ENCODE measurements at places on chromosomes 11 and 22. TPM values are rescaled to one million over a fixed set of nuclear protein-coding genes. Genes with fewer than 3 reads are reported as not detected.

The OR51B4 gene
- not detected for polyA plus RNA-seq

DNA sequence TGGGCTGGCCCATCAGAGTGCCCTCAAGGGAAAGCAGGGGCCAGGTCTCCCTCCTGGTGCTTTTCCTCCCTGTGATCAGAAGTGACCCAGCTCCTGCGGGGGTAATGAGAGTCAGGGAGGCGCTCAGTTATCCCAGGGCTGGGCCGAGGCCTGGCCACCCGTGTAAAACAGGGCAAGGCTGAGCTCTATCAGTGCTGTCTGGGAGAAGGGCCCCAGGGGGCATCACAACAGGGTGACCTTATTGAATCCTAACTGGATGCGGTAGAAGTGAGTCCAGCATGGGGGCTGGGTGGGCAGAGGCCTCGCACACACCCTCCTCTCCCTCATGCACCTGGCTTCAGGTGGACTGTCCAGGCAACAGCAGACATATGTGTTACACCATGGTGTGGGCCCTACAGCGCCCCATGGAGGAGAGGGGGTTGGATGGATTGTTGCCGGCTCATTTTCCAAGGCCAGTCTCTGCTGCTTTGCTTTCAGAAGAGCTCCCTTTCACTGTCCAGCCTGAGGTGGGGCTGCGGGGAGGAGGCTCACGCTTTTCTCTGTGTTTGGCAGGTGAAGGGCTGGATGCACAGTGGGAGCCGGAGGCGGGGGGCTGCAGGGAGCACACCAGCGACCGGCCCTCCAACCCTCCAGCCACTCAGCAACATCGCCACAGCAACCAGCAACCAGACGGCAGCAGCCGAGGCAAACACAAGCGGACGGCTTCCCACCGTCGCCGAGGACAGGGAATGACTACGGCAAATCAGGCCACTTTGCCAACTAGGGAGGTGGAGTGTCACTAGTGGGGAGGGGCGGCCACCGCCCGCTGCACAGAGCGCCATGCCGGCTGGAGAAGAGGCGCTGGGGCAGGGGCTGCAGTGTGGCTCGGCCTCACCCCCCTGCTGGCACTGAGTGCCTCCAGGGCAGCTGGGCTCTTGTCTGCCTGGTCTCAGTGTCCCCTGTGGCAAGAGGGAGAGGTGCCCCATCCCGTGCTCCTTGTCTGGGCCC, 24.7 kb downstream of the GNAZ start:
- no peak for DNase-seq

The OR52I2 gene
- polyA plus RNA-seq = not detected

DNA sequence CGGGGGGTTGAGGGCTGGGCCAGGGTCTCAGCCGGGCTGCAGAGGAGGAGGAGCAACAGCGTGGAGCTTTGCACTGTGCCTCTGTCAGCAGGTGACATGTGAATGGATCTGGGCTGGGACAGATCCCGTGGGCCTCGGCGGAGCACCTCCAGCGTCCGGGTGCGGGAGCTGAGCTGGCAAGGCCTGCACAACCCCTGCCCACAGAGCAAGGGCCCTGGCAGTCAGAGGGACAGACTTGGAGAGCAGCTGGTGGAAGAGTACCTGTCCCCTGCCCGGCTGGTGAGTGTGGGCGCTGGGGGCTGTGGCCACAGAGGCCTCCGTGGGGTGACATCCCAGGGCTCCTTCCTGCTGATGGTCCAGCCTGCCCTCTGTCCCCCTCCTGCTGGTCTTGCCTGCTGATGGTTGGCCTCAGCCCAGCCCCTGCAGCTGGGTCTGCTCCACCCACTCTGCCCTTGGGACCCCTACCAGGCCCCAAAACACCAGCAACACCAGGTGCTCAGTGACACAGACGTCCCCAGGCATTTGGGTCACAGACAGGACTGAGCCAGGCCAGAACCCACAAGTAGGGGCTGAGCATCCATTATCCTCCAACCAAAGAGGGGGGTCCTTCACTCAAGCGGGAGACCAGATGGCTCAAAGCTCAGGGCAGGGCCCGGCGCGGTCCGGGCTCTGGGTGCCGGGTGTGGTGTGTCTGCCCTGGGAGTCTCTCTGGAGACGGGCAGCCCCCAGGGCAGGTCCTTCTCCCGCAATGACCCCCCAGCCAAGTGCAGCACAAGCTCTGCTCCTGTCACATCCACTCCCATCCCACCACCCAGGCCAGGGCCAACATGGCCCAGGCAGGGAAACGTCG, 3.5 kb downstream of the LRRC56 start:
- DNase-seq = no peak

GRCh38 chr11:71305451-71306125, 53.2 kb upstream of the SHANK2 start:
- DNase-seq = peak; percentile 16

Data from GM23248 (cell line).